ENCODE measurements at places on chromosomes 1 and 21. TPM values are rescaled to one million over a fixed set of nuclear protein-coding genes. Genes with fewer than 3 reads are reported as not detected.

The PLA2G2A gene
- not detected for total RNA-seq

The FAM177B gene
- total RNA-seq = not detected

The ACP6 gene
- total RNA-seq = 10.7 TPM

The MROH7 gene
- not detected for total RNA-seq

The F5 gene
- not detected for total RNA-seq

The TINAGL1 gene
- 286 TPM for total RNA-seq

The LCE1B gene
- total RNA-seq = not detected

The OR2L13 gene
- total RNA-seq = not detected

The CIART gene
- total RNA-seq = 2.2 TPM

The AUNIP gene
- 1.6 TPM for total RNA-seq

The LRRC53 gene
- not detected for total RNA-seq

The DENND2D gene
- 3.4 TPM for total RNA-seq

The PCBP3 gene
- total RNA-seq = 1.5 TPM

The RAB42 gene
- 1.5 TPM for total RNA-seq

The BMP8B gene
- total RNA-seq = not detected

The MTARC2 gene
- 12.5 TPM for total RNA-seq

The TMEM125 gene
- total RNA-seq = not detected

The DHRS3 gene
- 71.4 TPM for total RNA-seq

The MANEAL gene
- 2.2 TPM for total RNA-seq

The CCDC185 gene
- total RNA-seq = not detected

The OR10Z1 gene
- not detected for total RNA-seq

The RXFP4 gene
- total RNA-seq = not detected

The FOXO6 gene
- not detected for total RNA-seq

The VWA5B1 gene
- total RNA-seq = not detected

The ATP6V1G3 gene
- not detected for total RNA-seq

The LAMTOR5 gene
- 113 TPM for total RNA-seq

The PPM1J gene
- total RNA-seq = 2.2 TPM

The SV2A gene
- 2.6 TPM for total RNA-seq

The KCNT2 gene
- 0.05 TPM for total RNA-seq

The B3GALT5 gene
- 1.1 TPM for total RNA-seq

The CR1L gene
- not detected for total RNA-seq

The GJA8 gene
- total RNA-seq = not detected

The XCL1 gene
- total RNA-seq = not detected

The FCER1A gene
- total RNA-seq = not detected

The NEGR1 gene
- total RNA-seq = 2.0 TPM

The ELAVL4 gene
- not detected for total RNA-seq

The KCNJ15 gene
- 3.0 TPM for total RNA-seq

The MRPL39 gene
- total RNA-seq = 22.3 TPM

The TTC22 gene
- not detected for total RNA-seq

The WDR64 gene
- total RNA-seq = not detected

The DPM3 gene
- 45.0 TPM for total RNA-seq

The NPHS2 gene
- not detected for total RNA-seq

The REG4 gene
- total RNA-seq = not detected

The THEM5 gene
- total RNA-seq = not detected

The MXRA8 gene
- total RNA-seq = 25.8 TPM

The FCRL1 gene
- not detected for total RNA-seq

The TBX19 gene
- total RNA-seq = 1.1 TPM

The OLFML2B gene
- total RNA-seq = 0.53 TPM

The OR2L5 gene
- not detected for total RNA-seq

The OLIG1 gene
- not detected for total RNA-seq

The BNIPL gene
- not detected for total RNA-seq

The CDC20 gene
- total RNA-seq = 15.2 TPM

The ILDR2 gene
- not detected for total RNA-seq

The ANGPTL7 gene
- not detected for total RNA-seq

The CAPN8 gene
- not detected for total RNA-seq

The MMP23B gene
- 3.2 TPM for total RNA-seq

The GBP1 gene
- 24.7 TPM for total RNA-seq

The KCNJ9 gene
- total RNA-seq = not detected

Data from glomerular endothelial cell (primary cell).